ENCODE measurements at places on chromosomes 5 and 9.

DNA sequence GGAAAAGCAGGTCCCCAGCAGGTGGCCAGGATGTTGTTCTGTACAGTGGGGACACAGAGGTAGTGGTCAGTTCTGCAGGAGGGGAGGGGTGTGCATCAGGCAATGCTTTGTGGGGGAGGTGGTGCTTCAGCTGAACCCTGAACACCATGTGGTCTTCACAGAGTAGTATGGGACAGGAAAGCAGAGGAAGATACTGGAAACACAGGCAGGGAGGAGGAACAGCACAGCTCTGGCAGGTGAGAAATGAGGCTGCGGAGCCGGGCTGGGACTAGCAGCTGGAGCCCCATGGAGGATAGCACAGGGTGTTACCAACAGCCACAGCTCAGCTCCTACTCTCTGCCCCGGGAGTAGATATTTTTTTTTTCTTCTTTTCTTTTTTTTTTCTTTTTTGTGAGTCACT is 161.5 kb downstream of the ENTREP1 start:
- no peak for DNase-seq

DNA sequence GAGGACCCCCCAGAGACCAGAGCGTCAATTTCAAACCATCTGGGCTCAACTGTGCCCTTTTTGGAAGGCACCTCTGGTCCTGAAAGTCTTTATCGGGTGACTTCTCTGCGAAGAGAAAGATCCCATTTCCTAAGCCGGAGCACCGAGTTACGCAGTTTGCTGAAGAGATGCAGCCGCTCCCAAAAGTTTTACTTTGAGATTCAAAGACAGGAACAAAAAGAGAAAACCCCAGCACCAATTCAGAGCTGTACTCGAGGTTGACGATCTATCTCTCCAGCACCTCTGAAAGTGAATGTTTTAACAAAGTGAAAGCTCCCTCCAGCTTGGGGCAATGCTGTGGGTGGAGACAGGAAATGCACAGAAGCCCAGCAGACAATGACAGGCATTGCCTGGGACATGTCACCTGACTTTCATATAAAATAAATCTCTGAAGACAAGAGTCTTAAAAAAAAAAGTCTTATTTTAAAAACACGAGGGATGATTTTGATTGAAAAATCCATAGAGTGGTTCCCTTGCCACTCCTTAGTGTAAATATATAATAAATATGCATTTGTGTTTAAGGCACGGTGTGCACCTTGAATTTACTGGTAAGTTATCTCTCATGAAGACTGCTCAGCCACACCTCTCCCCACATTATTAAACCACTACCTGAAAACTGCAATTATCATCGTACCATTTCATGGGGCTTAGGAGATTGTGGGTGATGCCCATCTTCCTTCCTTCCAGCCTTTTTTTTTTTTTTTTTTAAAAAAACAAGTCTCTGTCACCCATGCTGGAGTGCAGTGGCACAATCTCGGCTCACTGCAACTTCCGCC is 79.9 kb downstream of the FNBP1 start:
- DNase-seq: peak; percentile 89

- DNase-seq: peak; percentile 72
Observed at GRCh38 chr5:16617274-16617968, 624 bp upstream of the RETREG1 start.

DNA sequence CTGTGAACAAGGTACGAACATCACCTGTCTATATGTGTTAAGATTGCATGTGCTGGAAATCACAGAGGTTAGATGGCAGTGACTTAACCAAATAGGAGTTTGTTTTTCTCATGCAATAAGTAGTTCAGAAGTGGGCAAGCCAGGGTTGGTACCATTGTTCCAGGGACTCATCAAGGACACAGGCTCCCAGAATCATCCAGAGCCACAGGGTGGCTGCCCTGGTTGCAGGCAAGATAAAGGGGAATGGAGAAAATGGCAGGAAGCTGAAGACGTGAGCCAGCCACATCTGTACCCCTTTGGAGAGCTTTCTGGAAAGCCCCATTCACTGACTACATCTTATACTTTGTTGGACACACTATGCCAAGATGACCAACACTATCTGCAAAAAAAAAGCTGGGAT is 126.0 kb upstream of the IL12B start:
- DNase-seq: no peak

- no peak for DNase-seq
Observed at GRCh38 chr5:1027631-1028441, 19.2 kb downstream of the NKD2 start.

DNA sequence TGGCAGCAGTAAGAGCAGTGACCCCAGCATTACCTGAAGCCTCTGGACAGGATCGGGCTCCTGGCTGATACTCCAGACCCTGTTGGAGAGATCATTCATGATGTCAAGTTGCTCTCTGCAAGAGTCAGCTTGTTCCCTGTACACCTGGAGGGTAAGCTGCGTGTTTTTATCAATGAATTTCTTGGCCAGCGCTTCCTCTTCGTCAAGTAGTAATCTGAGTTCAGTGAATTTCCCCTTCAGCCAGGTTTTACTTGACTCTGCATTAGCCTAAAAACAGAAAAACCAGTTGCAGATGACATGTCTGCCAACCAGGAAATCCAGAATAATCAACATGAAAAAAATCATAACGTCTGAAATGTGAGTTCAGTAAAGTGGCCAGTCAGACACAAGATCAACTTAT is 19.1 kb downstream of the TRIM14 start:
- no peak for DNase-seq

DNA sequence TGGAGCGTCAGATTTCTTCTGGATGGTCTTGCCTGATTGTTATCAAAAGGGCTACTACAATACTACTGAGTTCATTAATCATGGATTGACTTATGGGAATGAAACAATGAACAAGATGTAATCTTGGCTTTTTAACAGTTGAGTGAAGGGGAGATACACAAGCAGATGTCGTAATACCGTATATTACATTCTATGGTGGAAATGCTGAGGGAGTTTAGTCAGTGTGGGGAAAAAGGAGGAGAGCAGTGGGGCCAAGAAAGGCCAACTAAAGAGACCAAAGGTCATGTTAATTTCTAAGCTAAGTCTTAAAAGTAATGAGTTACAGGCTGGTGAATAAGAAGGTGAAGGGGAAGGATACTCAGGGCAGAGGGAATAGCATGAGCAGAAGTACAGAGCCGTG is 29.0 kb upstream of the PSAT1 start:
- DNase-seq: no peak

DNA sequence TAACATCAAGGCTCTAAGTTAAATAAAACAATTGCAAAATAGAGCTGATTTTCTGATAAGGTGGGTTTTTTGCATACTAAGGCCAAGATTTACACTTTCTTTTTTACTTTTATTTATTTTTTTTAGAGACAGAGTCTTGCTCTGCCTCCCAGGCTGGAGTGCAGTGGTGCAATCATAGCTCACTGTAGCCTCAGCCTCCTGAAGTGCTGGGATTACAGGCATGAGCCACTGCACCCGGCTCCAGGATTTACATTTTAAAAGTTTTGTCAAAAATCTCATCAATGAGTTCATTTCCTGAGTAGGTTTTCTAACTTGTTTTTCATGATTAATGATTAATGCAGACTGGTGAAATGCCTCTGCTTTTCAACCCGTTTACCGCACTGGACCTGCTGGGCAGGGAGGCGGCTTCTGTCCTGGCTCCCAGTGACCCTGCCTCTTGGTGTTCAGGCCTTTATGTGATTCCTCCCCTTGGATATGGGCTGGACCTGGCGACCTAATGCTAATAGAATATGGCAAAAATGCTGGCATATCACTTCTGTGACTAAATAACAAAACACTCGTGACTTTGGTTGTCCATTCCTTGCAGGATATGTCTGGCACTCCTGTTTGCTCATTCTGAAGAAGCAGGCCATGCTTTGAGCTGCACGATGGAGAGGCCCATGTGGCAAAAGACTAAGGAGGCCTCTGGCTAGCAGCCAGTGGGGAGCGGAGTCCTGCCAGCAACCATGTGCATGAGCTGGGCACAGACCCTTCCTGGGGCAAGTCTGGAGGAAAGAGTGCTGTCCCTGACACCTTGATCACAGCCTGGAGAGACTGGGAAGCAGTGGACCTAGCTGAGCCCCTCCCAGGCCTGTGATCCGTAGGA is 72.2 kb upstream of the PTCH1 start:
- DNase-seq: no peak

GRCh38 chr5:59034498-59035186 is 451.8 kb downstream of the RAB3C start:
- DNase-seq: peak; percentile 52

DNA sequence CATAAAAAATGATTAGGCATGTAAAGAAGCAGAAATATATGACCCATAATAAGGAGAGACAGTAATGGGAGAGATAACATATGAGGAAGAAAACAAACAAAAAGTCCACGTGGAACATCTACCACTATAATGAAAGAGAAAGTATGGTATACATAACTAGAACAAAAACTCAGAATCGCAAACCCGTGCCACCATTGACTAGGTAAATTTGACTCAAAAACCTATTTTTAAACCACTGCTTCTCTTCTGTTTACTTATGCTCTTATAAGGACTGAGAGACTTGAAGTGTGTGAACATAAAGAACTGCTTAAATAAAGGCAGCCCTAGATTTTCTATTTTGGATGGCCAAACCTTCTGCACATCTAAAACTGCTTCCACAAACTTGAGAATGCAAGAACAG is 330.7 kb downstream of the CAAP1 start:
- DNase-seq: no peak

GRCh38 chr9:99885747-99886146 is 20.7 kb upstream of the STX17 start:
- DNase-seq: no peak

DNA sequence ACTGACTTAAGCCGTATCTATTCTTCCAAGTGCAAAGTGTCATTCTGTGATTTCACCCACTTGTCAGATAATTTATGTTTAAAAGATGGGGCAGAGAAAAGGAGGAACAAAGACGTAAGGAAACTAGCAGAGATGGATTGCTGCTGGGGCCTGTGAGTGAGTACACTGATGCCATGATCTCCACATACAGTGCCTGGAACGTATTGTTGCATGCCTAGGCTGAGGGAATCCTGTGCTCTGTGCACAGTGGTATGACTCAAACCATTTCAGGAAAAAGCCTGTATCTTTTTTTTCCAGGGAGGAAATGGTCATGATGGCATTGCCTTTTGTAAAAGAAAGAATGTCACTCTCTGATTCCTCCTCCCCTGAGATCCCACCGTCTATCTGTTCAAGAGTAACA is 359.5 kb upstream of the ADAMTS16 start:
- no peak for DNase-seq

DNA sequence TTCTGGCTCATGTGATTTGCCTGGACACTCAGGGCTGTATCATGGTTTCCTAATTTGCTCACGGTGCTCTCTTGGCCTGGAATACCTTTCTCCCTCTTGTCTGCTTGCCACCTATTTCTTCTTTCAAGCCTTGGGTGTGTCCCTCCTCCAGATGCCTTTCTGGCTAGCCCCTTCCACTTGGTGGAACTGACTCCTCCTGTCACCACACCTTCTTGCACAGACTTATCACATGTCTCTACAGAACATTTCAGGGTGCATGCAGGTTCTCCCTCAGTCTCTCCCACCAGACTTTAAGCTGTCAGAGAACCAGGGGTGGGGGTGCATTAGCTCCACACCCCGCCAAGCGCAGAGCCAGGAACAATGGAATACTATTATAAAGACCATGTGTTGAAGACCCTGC is 1.9 kb downstream of the TBC1D2 start:
- DNase-seq: no peak

GRCh38 chr9:33433871-33434270 is 13.5 kb downstream of the AQP3 start:
- DNase-seq: no peak

- peak; percentile 5 for DNase-seq
Observed at GRCh38 chr5:122846051-122846550, 688 bp downstream of the SNX24 start.

DNA sequence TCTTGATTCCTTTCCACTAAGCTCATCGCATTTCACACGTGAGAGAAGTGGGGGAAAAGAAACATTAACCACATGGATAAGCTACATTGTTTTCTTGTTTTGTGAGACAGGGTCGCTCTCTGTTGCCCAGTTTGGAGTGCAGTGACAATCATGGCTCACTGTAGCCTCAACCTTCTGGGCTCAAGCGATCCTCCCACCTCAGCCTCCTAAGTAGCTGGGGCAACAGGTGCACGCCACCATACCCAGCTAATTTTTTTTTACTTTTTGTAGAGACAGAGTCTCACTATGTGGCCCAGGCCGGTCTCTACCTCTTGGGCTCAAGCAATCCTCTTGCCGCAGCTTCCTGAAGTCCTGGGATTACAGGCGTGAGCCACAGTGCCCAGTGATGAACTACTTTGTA is 2.8 kb downstream of the OTULIN start:
- DNase-seq: no peak

All from central memory CD4-positive, alpha-beta T cell (primary cell).